ENCODE measurements at places on chromosomes 16 and 17.

- no peak for DNase-seq
Measured at GRCh38 chr17:15278924-15279477, 13.9 kb upstream of the PMP22 start.

DNA sequence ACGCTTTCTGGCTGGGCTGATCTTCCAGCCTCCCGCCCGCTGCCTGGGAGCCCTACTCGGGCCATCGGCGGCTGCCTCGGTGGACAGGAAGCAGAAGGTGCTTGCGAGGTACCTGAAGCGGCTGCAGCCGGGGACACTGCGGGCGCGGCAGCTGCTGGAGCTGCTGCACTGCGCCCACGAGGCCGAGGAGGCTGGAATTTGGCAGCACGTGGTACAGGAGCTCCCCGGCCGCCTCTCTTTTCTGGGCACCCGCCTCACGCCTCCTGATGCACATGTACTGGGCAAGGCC lies 30.7 kb downstream of the CIITA start:
- DNase-seq = no peak

GRCh38 chr17:70869402-70870085 lies 700.2 kb downstream of the KCNJ2 start:
- DNase-seq = no peak

GRCh38 chr17:1861391-1862010 lies 31.7 kb downstream of the RPA1 start:
- no peak for DNase-seq

DNA sequence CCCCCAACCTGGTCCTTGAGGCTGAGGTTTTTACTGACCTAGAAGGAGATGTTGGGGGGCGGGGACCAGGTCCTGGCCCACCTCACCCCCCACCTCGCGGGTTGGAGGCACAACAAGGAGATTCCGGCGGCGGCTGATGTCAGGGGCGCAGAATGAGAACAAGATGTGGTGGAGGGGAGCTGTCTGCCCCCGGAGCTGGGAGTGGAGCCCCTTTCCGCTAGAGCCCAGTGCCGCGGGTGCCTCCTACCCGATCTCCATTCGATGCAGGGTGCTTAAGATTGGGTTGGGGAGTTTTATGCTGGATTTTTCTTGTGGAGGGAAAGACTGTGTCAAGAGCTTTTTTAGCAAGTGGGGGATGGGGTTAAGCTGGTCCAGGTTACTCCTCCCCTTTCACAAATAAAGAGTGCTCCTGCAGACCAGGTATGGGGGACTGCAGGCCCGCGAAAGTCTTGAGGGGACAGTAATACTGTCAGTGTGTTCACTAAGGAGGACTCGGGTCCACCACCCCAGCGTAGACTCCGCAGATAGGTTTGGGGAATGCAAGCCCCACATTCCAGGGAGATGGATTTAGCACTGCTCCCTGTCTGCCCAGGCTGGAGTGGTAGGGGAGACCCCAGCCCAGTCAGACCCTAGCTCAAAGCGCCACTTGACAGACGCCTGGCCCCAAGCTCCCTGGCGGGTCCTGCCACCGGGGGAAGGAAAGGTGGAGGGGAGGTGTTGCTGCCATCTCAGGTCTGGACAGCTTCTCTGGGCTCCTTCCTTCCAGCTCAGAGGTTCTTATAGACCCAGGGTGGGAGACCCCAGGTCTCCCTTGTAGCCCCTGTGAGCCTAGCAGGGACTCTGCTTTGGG lies 2.0 kb downstream of the CACNA1G start:
- no peak for DNase-seq
